Tibial nerve (tissue), 4 donors: ENCODE measurements at places on chromosomes 13 and 19. TPM values are rescaled to one million over a fixed set of nuclear protein-coding genes. Genes with fewer than 3 reads are reported as not detected.

- no peak for DNase-seq
These were observed 3.1 kb downstream of the BCAT2 start for GRCh38 chr19:48807590-48808308.

DNA sequence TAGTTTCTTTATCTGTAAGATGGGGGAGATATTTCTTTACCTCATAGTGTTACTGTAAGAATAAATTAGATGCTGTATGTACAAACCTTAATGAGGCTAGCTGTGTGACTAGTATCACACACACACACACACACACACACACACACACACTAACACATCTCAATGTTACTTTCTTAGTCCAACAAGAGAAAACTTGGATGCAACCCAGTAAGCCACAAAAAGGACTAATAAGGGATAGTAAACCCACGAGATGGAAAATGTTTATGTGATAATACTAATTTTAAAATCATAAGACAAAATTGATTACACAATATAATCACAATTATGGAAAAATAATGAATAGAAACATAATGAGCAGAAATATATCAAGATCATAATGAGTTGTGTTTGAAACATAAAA is 437.7 kb upstream of the ZNF507 start:
- no peak for DNase-seq

The MISP3 gene
- total RNA-seq = 7.4 TPM

DNA sequence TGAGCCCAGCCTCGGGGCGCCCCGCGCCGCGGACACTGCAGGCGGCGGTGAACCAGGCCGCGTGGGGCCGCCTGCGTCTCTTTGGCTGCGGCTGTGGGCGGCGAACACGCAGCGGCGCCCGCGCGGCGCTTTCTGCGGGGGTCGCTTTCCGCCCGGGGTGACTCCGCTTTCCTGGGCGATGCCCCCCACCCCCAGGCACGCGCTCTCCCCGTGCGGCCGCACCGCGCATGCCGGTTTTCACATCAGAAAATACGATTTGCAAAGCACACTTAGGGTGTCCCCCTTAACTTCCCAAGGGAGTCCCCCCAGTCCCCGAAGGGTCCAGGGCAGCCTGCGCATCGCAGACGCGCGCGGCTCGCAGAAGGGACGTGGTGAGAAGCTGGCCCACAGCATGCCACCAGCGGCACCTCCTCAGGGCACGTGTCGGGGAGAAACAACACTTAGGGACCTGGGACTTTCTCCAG is 5.3 kb downstream of the F7 start:
- no peak for DNase-seq

The ZNF90 gene
- total RNA-seq = 4.4 TPM

GRCh38 chr13:91609353-91609752 is 210.9 kb downstream of the GPC5 start:
- DNase-seq = no peak

- no peak for DNase-seq
These were observed 26.9 kb downstream of the TMED1 start for GRCh38 chr19:10808937-10809649.

The OR7D2 gene
- not detected for total RNA-seq

GRCh38 chr13:97133955-97134354 is 88.2 kb upstream of the MBNL2 start:
- DNase-seq = no peak

DNA sequence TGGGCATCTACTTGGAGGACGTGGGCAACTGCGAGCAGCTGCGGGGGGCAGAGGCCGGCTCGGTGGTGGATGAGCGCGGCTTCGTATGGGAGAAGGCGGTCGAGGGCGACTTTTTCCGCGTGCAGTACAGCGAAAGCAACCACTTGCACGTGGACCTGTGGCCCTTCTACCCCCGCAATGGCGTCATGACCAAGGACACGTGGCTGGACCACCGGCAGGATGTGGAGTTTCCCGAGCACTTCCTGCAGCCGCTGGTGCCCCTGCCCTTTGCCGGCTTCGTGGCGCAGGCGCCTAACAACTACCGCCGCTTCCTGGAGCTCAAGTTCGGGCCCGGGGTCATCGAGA is 10.3 kb upstream of the STRN4 start:
- no peak for DNase-seq

The PLK5 gene
- total RNA-seq = 1.8 TPM

DNA sequence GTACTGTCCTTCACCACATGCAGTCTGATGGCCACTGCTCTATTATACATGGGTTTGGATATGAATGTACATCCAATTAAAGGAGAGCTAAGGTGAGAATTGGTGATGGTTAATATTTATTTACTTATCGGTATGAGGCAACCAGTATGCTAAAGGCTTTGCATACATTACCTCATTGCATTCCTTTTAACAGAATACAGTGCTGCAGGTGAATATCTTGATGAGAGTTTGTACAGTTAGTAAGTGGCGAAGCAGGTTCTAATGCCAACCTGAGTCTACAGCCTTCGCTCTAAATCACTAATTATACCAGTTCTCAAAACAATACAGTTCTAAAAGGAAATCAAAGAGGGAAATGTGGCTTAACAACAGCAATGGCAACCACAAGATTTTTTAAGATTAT is 284.1 kb downstream of the ITGBL1 start:
- DNase-seq = no peak

- DNase-seq = no peak
These were observed 114.0 kb downstream of the COL4A2 start for GRCh38 chr13:110421061-110421460.

DNA sequence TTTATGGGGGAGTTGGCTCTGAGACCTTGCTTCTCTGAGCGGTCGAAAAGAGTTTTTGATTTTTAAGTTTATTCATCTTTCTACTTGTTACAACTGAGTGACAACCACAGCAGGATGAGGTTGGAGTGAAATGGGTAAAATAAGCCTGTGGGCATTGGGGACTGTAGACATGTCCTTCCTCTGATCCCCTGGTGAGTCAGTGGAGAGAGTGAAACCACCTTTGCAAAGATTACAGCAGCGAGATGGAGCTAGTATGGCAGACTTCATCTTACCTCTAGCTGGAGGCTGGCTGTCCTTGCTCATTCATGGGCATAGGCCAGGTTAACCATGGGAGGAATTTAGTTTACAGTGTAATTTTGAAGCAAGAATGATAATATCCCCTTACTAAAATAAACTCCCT is 30.9 kb upstream of the PSG9 start:
- no peak for DNase-seq

DNA sequence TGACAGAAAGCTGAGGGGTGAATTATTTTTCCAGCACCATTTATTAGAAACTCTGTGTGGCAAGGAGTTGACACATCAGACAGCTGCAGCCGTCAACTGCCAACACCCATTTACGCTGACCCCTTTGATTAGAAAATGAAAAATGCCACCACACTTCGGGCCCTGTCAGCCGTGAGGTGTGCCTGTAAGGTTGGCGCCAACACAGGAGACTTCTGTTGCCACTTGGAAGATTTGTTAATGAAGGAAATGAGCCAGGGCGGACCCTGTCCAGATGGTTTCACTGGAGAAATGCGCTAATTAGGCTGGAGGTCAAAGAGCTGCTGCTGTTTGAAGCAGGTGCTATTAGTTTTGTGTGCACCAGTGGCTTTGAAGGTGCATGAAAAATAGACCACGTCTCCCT is 297.5 kb downstream of the MTUS2 start:
- DNase-seq = no peak

The STARD13 gene
- total RNA-seq = 89.8 TPM

- no peak for DNase-seq
These were observed 37.4 kb downstream of the FLT1 start for GRCh38 chr13:28457521-28457920.

DNA sequence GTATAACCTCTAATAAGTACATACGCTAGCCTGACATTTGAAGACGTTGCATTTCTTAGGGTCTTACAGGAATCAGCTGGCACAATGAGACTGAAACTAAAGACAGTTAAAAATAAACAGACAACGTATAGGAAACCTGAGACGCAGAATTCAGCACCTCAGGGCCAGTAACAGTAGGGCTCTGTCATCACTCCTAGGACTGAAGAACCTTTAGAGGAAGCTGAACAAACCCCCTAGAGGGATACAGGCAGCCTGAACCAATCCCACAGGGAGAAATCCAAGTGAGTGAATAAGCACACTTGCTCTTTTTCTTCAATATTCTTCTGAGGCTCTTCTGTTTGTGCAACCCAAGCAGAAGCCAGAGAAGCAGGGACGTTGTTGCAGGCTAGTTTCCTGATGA is 53.9 kb upstream of the KLHL1 start:
- DNase-seq = no peak

The ZNF208 gene
- total RNA-seq = 3.1 TPM

DNA sequence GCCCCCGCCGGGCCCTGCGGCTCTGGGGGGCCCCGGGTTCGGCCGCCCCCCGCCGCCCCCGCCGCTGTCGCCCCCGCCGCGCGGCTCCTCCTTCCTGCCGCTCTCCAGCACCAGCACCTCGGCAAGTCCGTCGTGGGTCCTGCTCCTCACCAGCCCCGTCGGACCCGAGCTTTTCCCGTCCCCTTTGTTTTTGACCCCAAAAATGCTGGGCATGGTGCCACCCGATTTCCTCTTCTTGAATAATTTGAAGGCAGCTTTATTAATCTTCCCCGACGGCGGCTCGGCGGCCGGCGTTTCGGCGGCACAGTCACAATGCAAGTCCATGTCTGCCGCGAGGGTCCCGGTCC is 945 bp downstream of the AMER2 start:
- no peak for DNase-seq

The ZAR1L gene
- total RNA-seq = not detected

- DNase-seq = no peak
These were observed 83.5 kb upstream of the ARGLU1 start for GRCh38 chr13:106651442-106651841.

DNA sequence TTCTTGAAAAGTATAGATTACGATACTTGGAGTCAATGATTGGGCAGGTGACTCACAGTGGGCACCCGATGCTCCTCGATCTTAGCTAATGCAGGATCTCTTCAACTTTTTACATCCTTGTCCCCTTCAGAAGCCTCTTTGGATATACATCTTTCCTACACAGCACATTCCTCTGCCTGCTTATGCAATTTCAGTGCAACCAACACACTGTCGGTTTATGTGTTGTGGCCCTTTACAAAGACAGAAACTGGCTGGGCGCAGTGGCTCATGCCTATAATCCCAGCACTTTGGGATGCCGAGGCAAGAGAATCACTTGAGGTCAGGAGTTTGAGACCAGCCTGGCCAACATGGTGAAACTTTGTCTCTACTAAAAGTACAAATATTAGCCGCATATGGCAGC is 2.6 kb downstream of the GPR42 start:
- DNase-seq = no peak

DNA sequence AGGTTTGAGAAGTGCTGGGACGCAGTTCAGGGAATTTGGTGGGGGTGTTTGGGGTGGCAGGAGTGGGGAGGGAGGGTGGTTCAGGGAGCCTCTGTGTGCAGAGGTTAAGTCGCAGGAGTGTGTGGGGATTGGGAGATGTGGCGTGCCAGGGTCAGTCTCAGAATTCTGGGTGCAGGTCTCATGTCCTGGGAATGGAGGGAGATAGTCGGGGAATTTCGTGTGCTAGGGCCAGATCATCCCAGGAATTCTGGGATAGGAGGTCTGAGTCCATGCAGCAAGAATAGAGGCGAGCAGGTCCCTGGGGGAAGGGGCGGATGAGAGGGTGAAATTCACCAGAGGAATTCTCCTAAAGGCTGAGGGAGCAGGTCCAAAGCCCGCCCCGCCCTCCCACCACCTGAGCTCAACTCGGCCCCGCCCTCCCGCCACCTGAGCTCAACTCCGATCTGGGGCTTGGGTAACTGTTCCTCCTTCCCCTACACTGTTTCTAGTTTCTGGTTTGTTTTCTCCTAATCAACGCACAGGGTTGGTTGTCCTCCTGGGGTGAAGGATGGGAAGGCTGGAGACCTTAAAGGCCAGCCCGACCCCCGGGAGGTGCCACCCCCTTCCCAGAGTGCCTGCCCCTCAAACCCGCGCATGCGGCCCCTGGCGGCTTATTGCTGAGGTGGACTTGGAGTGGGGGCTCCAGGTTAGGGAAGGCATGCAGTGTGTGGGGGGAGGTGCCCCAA is 15.2 kb downstream of the KCNC3 start:
- no peak for DNase-seq

- DNase-seq = no peak
These were observed 7.6 kb downstream of the ZNF737 start for GRCh38 chr19:20558011-20558410.

DNA sequence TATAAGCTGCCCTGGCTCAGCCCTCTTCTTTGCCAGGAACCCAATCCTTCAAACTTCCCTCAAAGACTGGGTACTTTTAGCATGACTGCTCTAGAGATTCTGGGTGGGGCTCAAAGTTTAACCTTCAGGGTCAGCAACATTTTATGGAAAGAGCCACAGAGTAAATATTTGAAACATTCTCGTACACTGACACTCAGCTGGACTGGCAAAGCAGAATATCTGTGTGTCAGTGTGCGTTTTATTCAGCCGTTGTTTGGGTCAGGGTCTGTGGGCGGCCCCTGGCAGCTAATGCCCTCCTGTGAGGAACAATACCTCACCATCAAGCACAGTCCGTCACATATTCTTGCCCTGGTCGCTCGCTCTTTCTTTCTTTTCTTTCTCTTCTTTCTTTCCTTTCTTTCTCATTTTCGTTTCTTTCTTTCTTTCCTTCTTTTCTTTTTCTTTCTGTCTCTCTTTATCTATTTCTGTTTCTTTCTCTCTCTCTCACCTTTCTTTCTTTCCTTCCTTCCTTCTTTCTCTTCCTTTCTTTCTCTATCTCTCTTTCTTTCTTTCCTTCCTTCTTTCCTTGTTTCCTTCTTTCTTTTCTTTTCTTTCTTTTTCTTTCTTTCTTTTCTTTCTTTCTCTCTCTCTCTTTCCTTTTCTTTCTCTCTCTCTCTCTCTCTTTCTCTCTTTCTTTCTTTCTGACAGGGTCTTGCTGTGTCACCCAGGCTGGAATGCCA is 10.7 kb downstream of the DPRX start:
- DNase-seq = no peak

DNA sequence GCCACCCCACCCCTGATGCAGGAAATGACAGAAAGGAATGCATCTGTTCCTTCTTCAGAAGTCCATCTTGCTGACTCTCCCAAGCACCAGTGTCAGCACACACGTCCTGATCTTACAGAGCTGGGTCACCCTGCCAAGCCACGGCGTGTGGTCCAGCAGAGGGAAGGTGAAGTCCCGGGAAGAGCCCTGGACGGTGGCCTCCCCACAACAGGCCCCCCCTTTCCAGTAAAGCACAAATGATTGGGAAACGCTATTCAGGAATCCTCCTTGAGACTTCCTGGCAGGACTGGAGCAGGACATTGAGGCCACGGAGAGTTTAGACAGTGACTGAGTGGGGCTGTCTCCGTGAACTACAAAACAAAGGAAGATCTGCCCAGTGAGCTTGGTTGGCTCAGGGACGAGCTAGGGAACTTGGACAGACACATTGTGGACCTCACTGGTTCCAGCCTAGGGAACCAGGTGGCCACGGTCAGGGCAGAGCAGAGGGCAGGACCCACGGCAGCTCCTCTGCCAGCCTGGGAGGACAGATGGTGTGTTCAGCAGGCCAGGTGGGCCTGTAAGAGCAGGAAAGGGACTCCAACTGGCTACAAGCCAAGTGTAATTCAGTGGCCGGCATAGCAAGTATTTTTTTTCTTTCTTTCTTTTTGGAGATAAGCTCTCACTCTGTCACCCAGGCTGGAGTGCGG is 41.7 kb downstream of the ELL start:
- peak; percentile 72 for DNase-seq

The TPRX2 gene
- not detected for total RNA-seq
